Activated naive CD4-positive, alpha-beta T cell treated with anti-CD3 and anti-CD28 coated beads for 36 hours (primary cell): ENCODE measurements at places on chromosomes 13 and 19.
A peak's percentile ranks its signal among the peaks of the same experiment; 100 is the strongest.

- DNase-seq: no peak
Observed at GRCh38 chr19:35905178-35905727, 2.8 kb downstream of the TYROBP start.

DNA sequence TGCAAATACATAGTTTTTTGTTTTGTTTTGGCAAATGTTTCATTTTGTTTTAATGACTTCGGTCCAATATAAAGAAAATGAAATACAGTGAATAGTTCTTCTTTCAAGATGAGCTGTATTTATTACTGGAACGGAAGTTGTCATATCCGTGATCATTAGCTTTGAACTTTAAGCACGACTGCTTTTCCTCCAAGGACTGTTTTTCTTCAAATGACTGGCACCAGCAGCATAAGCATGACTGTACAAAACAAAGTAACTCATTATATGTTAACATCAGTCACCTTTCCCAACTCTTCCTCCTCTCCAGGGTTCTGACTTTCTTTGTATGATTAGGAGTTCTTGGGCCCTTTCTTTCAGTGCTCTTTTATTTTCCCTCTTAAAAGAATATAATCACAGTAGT, 20.5 kb downstream of the EDNRB start:
- DNase-seq: no peak

- DNase-seq: no peak
Observed at GRCh38 chr13:26425443-26426358, 131.8 kb upstream of the WASF3 start.

- DNase-seq: no peak
Observed at GRCh38 chr13:79190932-79191331, 215.1 kb downstream of the RBM26 start.

DNA sequence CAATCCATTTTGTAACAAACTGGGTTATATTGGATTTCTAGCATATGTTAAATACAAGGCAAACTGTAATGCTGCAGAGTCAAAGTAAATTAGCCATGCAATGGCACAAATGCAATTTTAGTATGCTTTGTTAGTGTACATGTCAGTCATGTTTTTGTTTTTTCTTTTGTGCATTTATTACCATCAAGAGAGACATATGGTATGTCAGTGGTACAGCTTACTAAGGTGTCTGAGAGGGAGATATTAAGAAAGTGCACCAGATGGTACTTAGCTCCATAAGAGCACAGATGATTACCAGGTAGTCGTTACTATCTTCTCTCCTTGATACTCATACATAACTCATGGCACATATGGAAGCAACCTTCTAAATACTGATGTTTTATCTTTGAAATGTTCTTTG, 550.3 kb downstream of the GPC5 start:
- no peak for DNase-seq

DNA sequence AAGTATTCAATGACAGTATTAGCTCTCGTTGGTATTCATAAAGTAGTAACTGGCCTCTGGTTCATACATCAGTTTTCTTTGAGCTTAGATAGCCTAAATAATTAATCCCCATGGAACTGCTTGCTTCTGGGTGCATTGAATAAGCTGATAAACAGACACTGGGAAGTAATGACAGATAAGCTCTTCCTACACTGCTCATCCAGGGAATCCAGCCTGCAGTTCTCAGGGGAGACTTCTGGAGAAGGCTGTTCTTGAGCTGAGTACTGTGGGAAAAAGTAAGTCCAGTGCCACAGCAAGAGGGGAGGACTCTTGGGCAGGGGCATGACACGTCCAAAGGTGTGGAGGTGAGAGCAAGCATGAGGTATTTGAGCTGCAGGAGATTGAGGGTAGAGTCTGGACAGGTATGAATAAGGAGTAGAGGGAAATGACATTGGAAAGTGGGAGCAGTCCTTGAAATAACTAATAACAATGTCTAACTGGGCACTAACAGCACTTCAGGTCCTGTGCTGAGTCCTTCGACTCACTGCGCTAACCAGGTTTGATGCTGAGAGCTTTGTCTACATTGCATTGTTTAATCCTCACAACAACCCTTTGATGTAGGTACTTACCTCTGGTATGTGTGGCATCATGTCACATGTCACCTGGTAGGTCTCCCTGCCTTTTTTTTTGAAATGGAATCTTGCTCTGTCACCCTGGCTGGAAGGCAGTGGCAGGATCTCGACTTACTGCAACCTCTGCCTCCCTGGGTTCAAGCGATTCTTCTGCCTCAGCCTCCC, 7.2 kb downstream of the GARRE1 start:
- DNase-seq: no peak

- peak; percentile 91 for DNase-seq
Observed at GRCh38 chr19:639253-640160, at the start of gene FGF22. FGF22 (plus strand) TSS chr19:639879; CDS start chr19:639926, 47 bp downstream.

- DNase-seq: no peak
Observed at GRCh38 chr19:1854039-1854541, 5.8 kb upstream of the REXO1 start.

DNA sequence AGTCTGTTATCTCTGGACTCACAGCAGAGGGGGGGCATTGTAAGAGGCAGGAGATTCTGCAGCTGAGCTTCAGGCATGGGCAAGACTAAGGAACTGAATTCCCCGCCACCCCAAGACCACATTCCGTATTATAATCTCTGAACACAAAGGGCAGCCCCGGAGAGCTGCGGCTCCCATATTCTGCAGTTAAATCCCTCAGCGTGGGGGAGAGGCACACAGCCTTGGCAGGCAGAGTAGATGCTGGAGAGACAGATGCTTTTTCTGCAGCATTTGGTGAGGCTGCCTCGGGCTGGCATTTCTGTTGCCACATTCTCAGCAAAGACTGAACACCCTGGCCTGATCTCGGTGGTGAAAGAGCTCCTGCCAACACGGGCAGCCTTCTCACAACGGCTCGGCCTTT, 12.9 kb downstream of the CHAF1A start:
- no peak for DNase-seq
